ENCODE measurements at places on chromosomes 4 and X.

- DNase-seq: no peak
Measured at GRCh38 chrX:40878766-40879165, 143.4 kb upstream of the MED14 start.

- no peak for DNase-seq
Measured at GRCh38 chrX:19829814-19830213, 57.6 kb downstream of the SH3KBP1 start.

DNA sequence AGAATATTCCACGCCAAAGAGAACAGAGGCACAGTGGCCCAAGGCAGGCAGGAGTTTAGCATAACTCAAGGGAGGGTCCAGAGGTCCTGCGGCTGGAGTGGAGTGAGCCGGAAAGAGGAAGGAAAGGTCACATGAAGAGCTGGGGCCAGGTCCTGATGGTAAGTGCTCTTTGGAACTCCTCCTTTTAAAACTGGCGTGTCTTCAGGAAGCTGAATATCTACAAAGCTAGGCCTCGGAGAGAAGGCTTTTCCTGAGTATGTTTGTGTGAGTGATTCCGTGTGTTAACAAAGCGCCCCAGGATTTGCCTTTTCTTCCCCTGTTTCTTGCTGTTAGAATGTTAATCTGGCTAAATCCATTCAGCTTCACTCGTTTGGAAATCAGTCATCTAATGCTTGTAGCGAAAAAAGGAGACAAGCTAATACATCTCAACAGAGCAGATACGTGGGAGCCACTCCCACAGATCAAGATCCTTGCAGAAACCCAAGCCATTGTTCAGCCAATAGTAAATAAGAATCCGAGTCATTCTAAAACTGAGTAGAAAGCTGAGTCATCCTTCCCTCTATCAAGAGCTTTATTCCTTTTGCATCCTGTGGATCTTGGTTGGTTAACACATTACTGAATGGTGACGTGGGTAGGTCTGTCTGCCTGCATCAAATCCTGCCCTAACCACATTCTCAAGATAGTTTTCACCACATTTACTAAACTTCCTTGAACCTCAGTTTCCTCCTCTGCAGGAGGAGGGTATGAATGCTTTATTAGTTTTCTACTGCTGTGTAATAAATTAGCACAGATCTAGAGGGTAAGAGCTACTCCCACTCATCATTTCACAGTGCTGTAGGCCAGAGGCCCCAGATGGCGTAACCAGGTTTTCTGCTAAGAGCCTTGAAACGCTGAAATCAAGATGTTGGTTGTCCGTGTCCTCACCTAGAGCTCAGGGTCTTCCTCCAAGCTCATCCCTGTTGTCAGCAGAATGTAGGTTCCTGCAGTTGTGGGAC is 43.2 kb upstream of the RBM47 start:
- DNase-seq: peak; percentile 4

DNA sequence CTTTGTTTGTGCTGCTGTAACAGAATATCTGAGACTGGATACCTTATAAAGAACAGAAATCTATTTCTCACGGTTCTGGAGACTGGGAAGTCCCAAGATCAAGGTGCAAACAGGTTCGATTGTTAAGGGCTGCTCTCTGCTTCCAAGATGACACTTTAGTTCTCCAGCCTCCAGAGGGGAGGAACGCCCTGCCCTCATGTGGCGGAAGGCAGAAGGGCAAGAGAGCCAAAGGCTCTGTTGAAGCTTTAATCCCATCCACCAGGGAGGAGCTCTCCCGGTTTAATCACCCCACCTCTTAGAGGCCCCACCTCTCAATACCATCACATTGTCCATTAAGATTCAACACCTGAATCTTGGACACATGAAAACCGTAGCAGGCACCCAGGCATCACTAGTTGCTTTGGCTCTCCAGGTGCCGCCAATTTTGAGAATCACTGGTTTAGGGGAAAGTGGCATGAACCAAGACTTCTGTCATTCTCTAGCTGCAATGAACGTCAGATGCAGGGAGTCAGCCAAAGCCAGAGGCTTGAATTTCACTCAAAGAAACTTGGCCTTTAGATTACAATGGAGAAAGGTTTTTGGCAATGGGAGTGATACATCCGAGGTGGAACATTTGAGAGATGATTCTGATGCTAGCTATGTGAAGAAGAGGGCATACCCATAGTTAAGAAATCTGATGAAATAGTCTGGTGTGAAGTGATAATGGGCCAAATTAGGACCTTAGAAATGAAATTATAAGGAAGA is 15.7 kb downstream of the FHL1 start:
- DNase-seq: peak; percentile 16

- no peak for DNase-seq
Measured at GRCh38 chr4:87632469-87632868, 17.6 kb upstream of the DMP1 start.

DNA sequence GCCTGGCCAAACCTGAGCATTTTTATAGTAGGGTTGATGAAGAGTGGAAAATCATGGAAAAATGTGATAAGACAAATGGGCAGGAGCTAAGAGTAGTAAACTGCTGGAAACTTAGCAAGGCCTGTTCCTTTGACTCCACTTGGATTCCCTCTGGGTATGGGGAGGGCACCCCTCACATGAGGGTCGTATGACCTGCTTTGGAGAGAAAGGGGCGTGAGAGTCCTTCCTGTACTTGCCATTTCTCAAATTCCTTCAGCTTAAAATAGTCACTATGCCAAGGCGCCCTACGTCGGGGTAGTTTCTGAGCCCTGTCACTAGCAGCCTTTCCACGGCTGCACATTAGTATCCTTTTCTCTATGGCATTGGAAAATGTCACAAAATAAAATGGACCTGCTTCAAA is 49.1 kb downstream of the GPRIN3 start:
- no peak for DNase-seq

DNA sequence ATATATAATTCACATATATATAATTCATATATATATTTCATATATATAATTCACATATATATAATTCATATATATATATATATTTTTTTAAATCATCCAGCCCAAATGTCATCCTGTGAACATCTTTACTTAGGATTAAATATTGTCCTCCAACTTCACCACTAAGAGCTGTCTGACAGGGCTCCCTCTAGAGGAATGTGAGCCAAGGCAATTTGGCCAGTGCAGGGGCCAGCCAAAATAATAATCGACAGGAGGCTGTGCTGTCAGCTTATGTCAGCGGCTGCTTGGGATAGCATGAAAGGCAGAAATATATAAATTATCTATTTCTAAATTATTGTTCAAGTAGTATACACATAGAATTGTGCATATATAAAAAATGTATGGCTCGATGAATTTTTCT is 29.5 kb downstream of the EGFL6 start:
- no peak for DNase-seq

- DNase-seq: no peak
Measured at GRCh38 chr4:42339935-42340406, 57.3 kb upstream of the SHISA3 start.

DNA sequence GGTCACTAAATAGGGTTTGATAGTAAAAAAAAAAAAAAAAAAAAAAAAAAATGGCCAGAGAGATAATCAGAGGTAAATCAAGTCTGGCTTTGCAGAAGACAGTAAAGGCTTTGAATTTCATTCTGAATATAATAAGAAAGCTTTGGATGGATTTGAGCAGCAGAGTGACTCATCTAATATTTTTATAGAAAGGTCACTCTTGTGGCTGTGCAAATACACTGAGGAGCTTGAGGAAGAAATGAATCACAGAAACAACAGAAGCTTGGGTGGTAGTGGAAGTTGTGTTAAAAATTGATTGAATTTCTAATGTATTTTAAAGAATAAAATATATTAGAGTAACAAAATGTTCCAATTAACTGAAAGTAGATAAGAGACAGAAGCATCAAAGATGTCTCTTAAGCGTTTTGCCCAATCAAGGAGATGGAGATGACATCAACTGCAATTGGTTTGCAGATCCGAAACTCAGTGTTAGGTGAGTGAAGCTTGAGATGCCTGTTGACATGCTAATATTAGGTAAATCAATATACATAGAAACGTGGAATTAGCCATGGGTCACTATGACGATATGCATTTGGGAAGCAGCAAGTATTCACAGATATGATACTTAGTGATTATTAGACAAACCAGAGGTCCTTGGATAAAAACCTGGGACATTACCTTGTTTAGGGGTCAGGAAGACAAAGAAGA is 280.5 kb downstream of the GPM6A start:
- DNase-seq: no peak

GRCh38 chr4:37397505-37397904 is 153.0 kb downstream of the NWD2 start:
- DNase-seq: no peak

DNA sequence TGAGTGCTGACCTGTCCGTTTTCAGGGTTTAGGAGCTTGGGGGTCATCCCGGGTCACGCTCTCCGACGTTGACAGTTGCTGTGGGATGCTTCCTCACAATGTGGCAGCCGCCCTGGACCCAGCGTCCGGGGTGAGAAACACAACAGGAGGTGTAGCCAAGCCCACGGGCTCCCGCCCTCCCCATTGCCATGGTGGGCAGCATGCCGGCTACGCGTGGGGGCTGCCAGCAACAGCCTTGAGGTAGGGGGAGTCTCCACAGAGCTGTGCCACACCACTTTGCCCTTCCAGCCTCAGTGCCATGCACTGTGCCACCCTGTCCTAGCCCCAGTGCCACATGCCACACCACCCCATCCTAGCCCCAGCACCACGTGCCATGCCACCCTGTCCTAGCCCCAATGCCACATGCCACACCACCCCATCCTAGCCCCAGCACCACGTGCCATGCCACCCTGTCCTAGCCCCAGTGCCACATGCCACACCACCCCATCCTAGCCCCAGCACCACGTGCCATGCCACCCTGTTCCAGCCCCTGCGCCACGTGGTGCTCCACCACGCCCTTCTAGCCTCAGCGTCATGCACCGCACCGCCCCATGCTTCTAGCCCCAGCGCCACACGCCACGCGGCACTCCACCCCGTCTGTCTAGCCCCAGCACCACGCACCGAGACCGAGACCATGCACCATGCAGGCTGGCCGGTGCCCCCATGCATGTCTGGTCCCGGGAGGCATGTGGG is 8.5 kb upstream of the HGFAC start:
- DNase-seq: no peak

DNA sequence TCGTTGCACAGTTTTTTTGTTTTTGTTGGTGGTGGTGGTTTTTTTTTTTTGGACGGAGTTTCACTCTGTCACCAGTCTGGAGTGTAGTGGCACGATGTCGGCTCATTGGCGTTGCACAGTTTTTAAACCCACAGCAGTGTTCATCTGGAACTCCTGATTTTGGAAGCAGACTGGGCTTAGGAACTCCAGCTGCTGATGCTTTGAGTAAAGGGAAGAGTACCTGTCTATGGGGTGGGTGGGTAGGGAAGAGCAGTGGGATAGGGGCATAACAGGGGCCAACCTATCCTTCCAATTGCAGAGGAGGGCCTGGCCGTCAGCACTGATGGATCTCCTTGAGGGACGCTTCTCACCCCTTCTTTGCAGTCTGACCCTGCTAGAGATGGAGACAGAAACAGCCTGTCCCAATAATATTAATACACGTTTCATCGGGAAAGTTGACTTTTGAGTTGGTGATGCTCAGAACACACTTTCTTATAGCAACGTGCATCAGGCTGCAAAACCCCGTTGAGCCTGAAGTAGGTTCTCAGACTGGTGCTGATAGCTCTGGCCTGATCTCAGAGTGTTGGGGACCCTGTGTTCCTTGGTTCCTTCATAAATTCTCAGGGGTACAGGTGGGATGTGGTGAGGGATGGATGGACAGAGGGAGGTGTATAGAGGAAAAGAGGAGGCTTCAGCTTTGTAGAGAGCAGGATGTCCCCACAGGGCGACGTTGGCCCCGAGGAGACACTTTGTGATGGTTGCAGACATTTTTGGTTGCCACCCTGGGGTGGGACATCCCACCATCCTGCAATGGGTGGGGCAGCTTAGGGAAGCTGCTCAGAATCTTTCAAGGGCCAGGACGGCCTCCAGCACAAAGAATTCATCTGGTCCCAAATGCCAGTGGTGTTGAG is 2.3 kb downstream of the CD99 start:
- DNase-seq: no peak

- no peak for DNase-seq
Measured at GRCh38 chr4:102263024-102263787, 82.1 kb downstream of the SLC39A8 start.

DNA sequence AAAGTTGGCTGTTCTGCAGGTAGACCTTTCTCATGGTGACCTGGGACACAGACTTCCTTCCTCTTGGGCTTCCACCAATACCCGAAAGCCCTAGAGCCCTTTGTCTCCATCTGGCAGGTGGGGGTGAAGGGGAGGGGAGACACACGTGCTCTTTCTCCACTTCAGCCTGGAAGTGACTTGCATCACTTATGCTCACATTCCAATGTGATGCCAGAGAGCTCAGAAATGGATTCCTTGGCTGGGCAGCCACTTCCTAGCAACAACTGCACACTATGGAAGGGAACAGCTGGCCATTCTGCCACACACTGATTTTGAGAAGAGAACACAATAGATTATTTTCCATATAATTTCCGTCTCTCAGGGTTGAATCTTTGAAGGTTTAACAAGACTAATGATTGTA is 36.3 kb downstream of the C4orf51 start:
- no peak for DNase-seq

DNA sequence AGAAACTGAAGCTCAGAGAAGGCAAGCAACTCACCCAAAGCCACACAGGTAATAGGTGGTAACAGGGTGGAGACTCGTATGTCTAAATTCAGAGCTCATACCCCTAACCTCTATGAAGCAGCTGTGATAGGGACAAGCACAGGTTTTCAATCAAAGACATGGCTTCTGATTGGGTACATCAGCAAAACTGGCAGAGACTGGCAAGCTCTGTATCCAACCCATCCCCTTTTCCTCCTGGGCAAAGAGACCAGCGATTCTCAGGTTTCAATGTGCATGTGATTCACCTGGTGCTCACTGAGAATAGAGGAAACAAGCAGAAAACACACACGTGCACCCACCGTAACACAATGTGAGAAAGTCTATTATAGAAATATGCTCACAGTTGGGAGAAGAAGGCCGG is 153.0 kb downstream of the SMIM20 start:
- no peak for DNase-seq

DNA sequence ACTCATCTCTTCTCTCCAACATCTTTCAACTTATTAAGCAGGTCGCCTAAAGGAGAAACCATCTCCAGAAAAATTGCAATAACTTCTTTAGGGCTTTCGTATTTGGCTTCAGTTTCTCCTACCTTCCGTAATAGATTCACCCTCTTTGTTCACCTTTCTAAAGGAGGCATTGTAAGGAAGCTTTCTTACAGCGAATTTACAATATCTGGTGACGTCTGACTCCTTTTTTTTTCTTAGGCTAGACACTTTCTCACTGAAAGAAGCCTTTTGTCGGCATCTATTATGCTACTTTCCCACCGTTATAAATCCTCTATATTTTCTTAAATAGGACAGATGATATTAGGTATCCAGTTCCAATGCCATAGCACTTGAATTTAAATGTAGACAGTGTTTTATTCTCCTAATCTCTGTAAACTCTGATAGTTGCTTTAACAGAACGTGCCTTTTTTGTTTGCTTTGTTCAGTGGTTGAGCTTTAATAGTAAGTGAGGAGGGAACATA is 302.4 kb downstream of the IL1RAPL1 start:
- no peak for DNase-seq
